ENCODE measurements at places on chromosomes 1 and 21.

DNA sequence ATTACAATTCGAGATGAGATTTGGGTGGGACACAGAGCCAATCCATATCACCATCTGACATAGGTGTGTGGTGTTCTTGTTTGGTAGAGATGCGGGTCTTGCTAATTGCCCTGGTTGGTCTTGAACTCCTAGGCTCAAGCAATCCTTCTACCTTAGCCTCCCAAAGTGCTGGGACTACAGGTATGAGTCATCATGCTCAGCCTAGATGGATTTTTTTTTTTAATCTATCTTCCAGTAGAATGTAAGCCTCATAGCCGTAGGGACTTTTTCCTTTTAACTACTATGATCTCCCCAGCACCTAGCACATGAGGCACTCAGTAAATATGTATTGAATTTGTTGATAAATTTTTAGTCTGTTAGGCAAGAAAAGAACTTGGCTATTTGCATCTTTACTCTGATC, 94.6 kb upstream of the TENT5C start:
- no peak for DNase-seq

GRCh38 chr1:167121375-167122120, 27.7 kb downstream of the STYXL2 start:
- peak; percentile 32 for DNase-seq

DNA sequence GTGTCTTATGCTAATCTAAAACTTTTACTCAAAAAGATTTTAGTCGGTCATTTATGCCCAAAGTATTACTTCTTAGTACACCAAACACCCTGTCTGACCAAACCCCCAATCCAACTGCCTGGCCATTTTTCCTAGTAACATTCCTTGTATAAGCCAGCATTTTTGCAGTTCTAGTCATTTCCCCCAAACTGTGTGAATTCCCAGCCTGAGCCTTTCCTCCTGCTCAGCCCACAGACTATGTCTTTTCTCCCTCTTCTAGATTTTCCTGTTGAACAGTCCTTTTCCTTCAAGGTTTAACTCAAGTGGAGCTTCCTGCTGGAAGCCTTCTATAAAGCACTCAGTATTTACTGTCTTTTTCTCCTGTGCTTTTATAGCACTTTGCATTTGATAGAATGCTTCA, 843.8 kb downstream of the USP25 start:
- peak; percentile 65 for DNase-seq

- peak; percentile 84 for DNase-seq
These were observed 8.6 kb upstream of the ATP5PO start for GRCh38 chr21:33924079-33924765.

GRCh38 chr1:184684285-184685074, 70.2 kb downstream of the EDEM3 start:
- peak; percentile 20 for DNase-seq

- DNase-seq, result no peak
These were observed 29.0 kb downstream of the TRIT1 start for GRCh38 chr1:39854314-39854713.

DNA sequence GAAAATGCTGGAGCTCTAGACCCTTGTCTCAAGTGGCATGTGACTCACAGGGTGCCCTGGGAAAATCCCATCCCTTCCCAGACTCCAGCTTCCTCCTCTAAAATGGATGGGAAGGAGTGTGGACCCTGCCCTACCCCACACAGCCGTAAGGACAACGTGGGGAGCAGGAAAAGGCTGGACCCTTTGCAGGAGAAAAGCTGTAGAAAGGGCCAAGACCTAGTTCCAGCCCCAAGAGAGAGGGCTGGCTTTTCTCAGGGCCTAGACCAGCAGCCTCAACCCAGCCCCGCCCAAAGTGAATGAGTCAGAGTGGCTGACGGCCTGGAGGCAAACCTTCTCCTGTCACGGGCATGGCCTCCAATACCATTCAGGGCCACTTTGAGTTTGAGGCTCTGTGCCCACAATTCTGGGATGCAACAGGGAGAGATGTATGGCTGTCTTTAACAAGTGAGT, 1.1 kb downstream of the LAMB3 start:
- peak; percentile 91 for DNase-seq

DNA sequence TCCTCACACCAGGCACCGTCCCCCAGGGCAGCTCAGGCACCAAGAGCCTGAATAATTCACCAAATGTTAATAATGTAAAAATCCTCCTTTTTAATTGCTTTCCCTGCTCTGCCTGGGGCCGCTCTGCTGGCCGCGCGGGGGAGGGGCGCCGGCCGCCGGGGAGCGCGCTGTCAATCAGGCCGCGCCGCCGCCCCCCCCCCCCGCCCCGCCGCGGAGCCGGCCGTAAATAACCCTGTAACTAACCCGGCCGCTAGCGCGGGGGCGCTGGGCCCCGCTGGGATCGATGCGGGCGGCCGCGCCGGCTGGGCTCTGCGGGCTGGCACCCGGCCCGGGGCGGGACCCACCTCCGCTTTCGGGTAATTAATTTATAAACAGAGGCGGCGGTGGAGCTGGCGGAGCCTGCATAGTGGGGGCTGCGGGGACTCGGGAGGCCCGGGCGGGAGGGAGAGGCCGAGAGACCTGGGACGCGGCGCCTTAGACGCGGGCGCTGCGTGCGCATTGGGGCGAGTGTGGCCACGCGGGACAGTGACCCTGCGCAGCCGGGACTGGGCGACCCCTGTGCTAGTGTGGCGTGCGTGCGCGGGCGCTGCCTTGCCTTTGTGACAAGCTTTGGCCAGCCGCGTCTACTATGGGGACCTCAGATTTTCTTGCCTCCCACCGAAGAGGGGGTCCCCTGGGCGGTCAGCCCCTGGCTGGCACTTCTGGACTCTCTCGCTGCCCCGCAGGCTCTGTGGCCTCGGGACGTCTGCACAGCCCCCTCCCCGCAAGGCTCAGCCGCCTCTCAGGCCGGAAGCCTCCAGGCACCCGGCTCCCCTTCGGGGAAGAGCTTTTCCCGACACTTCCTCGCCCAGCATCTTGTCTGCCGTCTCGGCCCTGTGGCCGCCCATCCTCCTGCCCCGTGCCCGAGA, 16.6 kb downstream of the SAMD11 start:
- DNase-seq, result no peak

DNA sequence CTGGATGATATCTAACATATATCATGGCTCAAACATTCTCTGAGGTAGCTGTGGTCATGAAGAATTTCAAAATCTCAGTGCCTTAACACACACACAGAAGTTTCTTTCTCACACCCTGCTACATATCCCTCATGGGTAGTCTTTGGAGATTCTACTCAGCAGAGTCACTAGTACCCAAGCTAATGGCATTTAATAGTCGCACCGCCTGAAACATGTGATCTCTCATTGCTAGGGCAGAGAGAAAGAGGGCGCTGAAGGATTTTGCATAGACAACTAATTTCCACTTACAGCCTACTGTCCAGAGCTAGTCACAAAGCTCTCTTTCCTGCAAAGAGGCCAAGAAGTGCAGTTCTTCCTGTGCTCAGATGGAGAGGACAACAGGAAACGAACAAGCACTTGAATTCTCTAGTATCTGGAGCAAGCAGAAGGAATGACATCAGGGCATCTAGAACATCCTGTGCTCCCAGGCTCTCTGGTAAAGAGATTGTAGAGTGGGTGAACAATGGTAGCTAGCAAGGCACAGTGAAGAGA, 183.4 kb upstream of the PTBP2 start:
- peak; percentile 56 for DNase-seq

DNA sequence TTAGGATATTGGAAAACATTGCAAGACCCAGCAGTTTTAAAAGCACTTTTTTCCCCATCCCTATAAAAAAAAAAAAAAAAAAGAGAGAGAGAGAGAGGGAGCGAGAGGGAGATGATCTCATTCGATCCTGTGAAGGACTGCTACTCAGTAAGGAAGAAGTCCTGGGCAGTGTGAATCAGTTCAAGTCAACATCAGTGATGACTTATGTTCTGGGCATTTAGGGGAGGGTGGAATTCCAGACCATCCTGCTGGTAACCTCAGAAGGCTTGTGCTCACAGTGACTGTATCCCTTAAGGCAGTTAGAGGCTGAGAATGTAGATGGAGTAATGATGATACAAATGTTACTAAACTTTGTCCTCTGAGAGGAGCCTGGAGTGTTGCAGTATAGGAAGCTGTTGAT, 151.4 kb downstream of the TGFB2 start:
- peak; percentile 92 for DNase-seq

DNA sequence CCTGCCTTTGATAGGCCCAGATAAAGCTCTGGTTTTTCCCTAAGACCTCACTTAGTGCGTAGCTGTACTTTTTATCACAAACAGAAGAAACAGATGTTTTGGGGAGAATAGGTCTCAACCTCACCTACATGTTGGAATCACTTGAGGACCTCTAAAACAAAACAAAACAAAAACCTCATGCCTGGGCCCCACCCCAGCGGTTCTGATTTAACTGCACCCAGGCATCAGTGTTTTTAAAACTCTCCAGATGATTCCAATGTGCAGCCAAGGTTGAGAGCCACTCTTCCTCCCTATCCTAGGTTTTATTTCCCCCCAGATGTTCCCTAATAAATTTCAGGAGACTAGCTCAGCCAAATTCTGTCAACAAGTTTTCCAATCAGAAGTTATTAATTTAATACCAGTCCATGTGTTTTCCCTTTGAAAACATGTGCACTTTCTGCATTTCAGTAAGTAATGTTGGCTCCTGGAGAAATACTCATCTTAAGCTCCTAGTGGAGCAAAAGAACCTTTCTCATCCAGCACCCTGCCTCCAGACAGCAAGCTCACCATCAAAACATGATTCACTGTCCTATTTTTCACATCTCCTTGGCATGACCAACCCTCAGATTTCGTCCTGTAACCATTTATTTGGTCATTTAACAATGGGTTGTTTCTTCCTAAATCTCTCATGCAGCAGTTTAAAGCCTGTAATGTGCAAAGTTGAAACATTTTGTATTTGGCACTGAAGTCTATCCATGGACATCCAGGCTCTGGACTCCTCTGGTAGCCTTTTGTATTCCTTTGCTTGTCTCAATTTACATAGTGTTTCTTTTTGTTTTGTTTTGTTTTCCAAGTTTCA, 27.5 kb downstream of the LRRC8C start:
- peak; percentile 56 for DNase-seq

DNA sequence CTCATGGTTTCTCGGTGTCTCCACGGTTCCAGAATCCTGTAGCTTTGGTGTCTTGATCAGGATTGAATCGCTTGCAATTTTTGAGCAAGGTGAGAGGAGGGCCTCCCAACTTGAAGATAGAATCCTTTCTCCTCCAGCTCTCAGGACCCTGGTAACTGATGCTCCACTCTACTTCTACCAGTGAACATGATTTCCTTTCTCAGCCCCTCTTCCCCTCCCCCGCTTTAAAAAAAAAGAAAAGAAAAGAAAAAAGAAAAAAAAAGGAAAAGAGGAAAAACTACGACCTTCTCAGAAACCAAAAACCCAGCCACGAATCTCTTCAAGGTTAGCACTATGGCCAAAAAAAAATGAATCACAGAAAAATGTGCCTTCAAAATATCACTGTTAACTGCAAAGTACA, 1.2 kb downstream of the ARHGEF11 start:
- DNase-seq, result no peak

DNA sequence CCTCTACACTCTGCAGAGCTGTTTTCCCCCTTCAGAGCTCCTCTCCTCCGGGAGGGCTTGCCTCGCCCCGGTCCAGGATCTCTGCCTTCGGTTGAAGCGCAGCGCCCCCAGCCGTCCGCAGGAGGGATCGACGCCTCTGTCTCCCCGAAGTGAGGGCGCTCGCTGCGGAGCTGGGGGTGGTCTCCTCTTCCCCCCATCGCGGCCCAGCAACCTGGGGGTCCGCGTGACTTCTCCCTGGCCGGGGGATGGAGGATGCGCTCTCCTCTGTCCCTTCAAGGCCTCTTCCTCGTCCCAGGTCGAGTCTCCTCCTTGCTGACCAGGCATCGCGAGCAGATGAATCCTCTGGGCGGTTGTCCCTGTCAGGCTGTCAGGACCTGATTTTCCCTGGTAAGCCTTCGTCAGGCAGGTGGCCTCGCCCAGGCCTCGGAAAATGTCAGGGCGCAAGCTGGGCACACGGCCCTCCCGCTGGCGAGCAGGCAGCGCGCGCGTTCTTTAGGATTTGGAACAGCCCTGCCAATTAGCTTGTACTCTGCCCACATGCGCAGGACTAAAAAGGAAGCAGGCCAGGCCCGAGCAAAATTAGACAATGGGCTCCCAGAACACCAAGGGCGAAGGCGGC, 90.5 kb downstream of the EDEM3 start:
- peak; percentile 82 for DNase-seq

All from AG08395 (cell line).